ENCODE measurements at places on chromosomes 7 and 10.

DNA sequence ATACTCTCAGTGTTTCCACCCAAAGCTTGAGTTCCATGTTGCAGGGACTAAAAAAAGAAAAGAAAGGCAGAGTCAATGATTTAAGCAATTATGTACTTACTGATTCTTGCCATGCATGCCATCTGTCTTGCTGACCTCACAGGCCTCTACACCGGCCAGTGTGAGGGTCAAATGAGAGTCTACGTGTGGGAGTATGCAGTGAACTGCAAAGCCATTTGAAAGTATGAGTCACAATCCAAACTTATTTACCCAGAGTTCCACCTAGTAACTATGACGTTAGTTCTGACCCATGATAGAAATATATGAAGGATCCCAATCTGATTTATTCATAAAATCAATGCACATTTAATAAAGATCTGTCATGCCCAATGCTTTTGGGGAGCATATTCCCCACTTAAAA, 26.5 kb downstream of the PDE1C start:
- DNase-seq = no peak

DNA sequence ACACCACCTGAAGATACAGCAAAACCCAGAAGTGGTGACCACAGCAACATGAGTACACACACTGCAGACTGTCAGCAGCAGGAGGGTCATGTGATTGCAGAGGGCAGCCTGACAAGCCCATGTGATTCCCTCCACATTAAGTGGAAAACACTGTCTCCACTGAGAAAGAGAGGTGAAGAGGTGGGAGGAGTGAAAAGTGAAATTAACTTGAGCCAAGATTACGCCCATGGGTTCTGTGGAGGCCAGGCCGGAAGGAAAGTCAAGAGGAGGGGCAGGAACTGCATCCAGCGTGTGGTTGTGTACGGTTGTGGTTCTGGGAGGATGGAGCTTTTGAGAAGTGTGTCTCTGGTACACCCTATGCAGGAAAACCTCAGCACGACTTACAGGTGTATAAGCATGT, 138.5 kb downstream of the PLXNA4 start:
- no peak for DNase-seq

- DNase-seq = peak; percentile 58
Observed at GRCh38 chr7:155449869-155450557, 7.9 kb upstream of the EN2 start.

DNA sequence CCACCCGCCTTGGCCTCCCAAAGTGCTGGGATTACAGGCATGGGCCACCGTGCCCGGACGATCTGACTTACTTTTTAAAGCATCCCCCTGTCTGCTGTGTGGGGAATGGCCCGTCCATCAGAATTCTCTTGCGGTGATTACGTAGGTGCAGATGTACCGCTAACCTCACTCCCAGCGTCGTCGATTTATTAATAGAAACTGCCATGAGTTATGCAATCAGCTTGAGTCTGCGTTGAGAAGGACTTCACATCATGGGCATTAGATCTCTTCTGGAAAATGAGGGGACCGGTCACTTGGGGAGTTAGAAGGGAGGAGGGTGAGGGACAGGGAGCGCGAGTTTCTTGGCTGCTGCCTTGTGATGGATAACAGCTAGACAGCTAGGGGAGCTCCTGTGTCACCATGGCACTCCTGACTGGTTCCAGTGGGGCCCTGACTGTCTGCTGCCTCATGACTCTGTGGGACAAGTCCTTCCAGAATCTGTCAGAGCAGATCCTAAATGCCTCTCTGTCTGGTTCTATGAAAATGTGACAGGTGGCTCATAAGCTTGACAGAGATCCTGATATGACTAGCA, 35.2 kb downstream of the POR start:
- no peak for DNase-seq

- no peak for DNase-seq
Observed at GRCh38 chr7:47153058-47153457, 428.9 kb downstream of the TNS3 start.

DNA sequence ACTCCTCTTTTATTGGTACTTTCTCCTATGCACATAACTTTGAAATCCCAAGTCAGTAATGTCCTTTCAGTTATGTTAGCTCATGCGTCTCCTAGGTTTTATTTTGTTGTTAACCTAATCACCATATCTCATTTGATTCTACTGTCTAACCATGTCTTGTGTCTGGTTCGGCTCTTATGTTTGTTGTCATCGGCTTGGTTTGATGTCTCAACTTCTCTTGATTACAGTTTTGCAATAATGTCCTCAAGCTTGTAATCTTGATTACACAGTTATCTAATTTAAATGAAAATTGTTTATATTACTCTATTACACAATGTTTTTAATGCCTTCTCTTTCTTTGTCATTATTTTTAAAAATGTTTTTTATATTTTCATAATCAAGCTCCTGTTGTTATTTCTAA, 35.9 kb upstream of the SEMA3A start:
- DNase-seq = no peak

- DNase-seq = peak; percentile 81
Observed at GRCh38 chr10:117374506-117375359, 507 bp downstream of the PDZD8 start.

- no peak for DNase-seq
Observed at GRCh38 chr7:30874656-30875302, 36.9 kb upstream of the AQP1 start.

DNA sequence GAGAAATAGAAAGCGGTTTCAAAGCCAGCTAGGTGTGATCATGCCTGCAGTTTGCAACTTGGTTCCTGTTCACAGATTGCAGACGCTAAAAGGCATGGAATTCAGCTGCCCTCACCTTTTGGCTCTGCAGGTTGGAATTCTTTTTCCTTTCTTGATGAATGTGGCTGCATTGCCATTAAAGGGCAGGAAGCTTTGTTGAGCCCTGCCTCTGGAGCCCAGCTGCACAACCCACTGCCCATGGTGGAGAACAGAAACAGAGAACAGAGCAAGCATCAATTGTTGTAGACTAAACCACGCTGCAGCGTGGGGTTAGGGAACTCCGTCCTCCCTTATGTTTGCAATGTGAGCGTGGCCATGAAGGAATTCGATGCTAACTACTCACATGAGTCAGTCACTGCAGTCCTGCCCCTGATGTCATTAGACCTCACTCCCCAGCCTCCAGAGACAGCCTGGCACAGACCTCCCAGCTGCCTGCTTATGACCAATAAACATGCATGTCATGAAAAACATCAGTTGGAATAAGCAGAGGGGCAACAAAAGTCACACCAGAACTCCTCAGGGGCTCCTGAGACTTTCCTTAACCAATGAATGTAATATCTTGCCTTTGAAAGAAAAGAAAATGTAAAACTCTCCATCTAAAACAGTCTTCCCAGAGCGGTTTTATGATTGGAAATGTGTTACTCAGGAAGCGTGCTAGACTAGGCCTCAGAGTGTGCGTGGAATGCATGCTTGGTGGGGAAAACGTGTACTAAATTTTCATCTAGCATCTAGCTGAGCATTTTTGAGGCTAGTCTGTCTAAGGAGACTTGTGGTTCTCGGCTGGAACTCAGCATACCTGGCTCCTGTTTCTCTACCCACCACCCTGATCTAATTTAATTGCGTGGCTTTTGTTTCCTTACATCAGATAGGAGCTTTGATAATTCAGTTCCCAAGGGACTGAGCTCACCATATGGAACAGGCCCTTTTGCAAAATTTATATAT, 232.2 kb downstream of the KIAA1217 start:
- DNase-seq = no peak

DNA sequence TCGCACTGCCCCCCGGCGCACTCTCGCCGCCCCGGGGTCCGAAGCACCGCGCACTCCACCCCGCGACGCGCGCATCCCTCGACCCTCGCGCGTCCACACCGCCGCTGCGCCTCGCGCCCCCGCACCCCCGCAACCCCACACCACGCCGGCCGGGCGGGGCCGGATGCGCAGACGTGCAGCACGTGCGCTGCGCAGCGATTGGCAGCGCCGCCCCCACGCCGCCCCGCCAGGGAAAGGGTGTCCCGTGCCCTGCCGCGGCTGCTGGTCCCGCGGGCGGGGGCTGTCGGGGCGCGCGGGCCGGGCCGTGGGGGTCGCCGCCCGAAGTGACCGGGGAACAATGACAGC, 53.7 kb upstream of the KDM7A start:
- DNase-seq = peak; percentile 80

DNA sequence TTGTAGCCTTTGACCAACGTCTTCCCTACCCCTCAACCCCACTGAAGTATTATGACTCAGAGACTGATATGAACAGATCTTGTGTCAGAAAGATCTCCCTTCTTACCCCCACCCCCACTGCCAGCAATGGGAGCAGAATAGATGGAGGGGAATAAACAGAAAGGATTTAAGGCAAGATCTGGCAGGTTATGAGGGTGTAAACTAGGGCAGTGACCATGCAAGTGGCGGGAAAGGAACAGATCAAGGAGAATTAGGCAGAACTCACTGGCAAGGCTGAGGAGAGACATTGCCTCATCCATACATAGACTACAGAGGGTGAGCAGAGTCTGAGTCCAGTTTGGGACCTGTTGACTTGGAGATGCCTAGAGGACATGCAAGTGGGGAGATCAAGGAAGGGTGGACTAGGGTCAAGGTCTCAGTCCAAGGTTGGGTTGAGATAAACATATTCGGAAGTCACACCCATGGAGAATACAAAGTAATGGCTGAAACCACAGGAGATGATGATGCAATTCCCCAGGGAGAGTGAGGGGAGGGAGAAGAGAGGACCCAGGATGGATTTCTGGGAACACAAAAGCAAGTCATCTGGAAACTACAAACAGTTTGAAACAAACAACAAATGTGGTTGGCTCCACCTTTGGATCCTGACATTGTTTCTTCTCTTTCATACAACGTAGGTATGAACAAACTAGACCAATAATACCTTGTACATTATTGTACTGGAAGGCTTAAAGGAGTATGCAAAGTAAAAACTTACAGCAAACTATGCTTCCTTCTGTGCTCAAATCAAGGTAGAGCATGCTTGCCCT, 44.9 kb upstream of the IL6 start:
- DNase-seq = no peak

- DNase-seq = no peak
Observed at GRCh38 chr10:26481315-26481692, 43.2 kb downstream of the APBB1IP start.

- DNase-seq = peak; percentile 53
Observed at GRCh38 chr7:111954474-111955381, 251.5 kb downstream of the DOCK4 start.

DNA sequence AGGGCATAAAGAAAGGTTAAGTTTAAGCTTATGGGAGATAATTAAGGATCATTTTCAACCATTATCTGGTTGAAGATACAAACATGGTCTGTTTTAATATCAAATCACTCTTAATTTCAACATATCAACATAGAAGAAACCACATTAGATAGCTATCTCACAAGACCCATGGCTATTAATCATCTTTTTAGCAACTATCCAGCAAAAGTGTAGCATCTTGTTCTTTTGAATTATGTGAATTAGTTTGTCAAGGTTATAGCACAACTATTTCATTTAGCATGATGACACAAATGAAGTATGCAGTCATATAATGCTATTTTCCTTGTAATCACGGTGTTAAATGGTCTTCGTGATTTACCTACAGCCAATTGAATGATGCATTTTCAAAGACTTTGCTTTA, 58.9 kb upstream of the PPP1R9A start:
- DNase-seq = no peak

- DNase-seq = no peak
Observed at GRCh38 chr7:28180031-28180363, 598 bp downstream of the JAZF1 start.

GRCh38 chr7:35463176-35463700, 209.3 kb upstream of the TBX20 start:
- no peak for DNase-seq

- DNase-seq = no peak
Observed at GRCh38 chr10:124621637-124622036, 122.5 kb downstream of the FAM53B start.

DNA sequence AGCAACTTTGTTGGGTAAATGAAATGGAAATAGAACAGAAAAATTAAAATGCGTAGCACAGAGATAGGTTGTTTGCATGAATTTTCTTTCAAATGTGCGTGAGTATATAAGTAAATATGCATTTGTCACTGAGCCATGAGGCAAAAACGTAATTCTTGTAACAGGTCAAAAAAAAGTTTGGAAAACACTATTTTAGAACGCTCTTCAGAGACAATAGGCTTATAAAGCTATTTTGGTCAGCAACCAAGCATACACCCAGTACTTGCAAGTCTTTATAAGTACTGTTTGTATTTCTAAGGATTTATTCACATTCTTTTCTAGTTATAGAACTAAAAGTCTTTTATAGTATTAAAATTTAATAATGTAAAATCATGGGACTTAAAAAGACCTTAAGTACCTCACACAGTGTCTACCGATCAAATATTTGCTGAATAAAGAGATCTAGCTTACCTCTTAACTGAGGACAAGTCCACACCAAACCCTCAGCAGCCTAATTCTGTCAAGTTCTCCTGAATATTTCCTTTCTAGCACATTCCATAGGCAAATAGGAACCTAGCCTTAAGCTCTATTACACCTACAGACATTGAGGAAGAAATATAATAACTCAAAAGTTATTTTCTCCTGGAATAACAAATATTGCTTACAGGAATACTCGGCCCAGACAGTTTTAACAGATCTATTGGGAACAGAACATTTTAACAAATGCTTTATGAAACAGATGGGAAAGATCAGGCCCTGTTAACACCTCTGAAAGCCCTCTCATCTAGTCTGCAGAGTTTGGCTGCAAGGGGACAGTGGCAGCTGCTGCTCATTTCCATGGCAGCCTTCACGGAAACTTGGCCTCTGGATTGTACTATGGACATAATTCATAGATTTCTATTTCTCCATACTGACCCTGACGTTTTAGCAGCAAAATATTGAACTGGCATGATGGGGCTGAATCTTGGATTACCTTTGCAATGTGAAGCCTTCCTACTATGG, 8.8 kb downstream of the CRPPA start:
- no peak for DNase-seq

DNA sequence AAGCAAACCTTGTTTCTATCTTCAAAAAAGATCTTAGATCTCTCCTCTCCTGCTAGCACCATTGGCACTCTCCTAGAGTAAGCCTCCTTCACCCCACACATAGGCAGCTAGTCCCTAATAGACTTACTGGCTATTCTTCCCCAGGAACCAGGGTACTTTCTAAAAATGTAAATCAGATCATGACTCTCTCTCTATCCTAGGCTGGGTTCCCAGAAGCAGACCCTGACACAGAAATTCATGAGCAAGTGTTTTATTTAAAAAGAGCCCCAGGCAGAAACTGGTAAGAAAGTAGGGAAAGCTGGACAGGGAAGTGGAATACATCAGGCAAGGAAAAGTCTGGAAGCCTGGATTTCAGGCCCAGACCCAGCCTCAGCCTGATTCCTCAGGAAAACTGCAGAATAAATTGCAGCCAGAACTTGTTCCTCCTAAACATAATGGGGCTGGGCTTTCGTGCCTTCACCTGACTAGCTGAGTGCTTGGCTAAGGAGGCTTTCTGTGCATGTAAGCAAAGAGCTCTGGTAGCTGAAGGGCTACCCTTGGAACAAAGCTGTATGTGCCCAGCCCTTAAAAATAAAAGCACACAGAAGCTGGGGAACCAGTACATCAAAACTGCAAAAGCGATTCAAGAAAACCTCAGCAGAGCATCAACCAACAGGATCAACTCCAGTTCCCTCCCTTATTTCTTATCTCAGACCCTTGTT, 18.8 kb upstream of the SORBS1 start:
- no peak for DNase-seq

- no peak for DNase-seq
Observed at GRCh38 chr10:98611436-98611835, 164.7 kb upstream of the HPS1 start.

- DNase-seq = no peak
Observed at GRCh38 chr10:86375204-86375603, 8.6 kb upstream of the GRID1 start.

- no peak for DNase-seq
Observed at GRCh38 chr10:121459279-121459621, 139.0 kb downstream of the FGFR2 start.
